Activated CD4-positive, alpha-beta memory T cell treated with anti-CD3 and anti-CD28 coated beads for 36 hours (primary cell): ENCODE measurements at places on chromosomes 11 and 22.

DNA sequence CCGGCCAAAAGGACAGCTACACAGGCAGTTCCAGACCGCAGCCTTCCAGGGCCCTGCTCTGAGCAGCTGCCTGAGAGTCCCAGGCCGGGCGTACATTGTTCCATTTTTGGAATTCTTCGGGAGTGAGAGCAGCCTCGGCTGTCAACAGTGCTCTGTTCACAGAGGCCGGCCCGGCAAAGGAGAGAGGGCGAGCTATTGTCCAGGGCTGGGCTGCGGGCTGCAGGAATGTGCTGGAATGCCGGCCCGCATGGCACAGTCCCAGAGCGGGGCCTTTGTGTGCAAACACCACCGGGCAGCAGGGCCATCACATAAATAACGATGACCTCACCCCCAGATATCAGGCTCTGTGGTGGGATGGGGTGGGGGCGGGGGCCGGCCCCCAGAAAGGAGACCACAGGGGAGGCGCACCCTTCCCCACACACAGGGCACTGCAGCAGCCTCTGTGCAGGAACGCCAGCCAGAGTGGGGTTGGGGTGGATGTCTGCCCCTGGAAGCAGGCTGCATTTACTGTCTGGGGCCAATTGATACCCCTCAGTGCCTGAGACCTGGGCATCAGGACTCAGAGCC, 15.8 kb downstream of the LINC01488 start:
- DNase-seq: no peak

DNA sequence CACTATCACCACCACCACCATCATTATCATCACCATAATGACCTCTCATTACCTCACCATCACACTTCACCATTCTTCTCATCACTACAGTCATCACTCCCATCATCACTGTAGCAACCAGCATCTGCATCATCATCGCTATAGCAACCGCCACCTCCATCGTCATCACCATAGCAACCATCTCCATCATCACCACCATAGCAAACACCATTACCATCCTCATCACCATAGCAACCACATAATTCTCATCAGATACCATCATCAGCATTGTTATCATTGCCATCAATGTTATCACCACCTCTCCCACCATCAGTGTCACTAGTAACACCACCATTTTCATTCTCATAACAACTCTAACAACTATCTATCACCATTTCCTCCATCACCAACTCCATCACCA, 23.1 kb upstream of the CD82 start:
- no peak for DNase-seq

- no peak for DNase-seq
Observed at GRCh38 chr11:28715726-28716125, 607.5 kb downstream of the METTL15 start.

GRCh38 chr11:32267679-32268187, 167.6 kb downstream of the WT1 start:
- DNase-seq: no peak

GRCh38 chr22:44074337-44074984, 50.4 kb downstream of the PARVB start:
- no peak for DNase-seq

GRCh38 chr11:110453684-110454354, 24.1 kb downstream of the FDX1 start:
- DNase-seq: no peak

DNA sequence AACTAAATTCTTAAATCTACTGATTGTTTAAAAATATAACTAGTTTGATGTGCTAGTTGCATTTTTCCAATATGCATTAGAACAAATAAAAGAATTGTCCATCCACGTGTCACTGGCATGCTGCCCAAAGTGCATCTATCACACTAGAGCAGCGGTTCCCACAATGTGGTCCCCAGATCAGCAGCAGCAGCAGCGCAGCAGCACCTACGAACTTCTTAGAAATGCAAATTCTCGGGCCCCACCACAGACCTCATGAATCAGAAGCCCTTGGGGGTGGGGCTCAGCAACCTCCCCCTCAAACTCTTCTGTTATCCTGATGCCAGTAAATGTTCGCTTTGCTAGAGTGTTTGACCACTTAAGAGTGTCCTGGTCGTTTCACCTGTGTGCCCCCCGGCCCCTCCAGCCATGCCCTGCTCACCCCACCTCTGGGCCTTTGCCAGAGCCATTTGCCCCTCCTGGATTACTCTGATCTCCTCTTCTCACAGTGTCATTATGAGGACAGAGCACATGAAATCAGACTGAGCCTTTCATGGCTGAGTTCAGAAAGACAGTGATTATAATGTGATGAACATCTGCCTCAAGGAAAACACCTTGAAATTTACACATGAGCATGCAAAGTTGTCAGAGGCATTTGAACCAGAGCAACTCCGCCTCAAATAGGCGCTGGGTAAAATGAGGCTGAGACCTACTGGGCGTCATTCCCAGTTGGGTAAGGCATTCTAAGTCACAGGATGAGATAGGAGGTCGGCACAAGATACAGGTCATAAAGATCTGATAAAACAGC, 12.6 kb upstream of the VSIG10L2 start:
- peak; percentile 17 for DNase-seq

DNA sequence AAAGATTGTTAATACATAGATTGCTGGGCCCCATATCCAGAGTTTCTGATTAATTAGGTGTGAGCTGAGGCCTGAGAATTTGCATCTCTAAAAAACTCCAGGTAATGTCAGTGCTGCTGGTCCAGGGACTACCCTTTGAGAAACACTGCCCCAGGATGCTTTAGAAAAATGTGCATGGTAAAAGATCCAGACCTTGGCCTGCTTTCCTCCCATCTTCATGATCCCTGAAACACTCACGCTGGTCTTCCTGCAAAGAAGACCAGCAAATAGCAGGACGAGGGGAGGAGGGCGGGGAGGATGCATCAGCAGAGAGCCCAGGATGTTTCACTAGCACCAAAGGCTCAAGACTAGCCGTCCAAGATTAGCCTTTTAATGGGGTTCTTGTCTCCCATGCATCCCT, at the start of gene OR8A1:
OR8A1 (plus strand) TSS at position 301 of the 400 bp plus-strand sequence. CDS start 123 bp downstream, outside the sequence.
- no peak for DNase-seq

GRCh38 chr11:117902001-117902845, 25.8 kb upstream of the FXYD6 start:
- DNase-seq: no peak

DNA sequence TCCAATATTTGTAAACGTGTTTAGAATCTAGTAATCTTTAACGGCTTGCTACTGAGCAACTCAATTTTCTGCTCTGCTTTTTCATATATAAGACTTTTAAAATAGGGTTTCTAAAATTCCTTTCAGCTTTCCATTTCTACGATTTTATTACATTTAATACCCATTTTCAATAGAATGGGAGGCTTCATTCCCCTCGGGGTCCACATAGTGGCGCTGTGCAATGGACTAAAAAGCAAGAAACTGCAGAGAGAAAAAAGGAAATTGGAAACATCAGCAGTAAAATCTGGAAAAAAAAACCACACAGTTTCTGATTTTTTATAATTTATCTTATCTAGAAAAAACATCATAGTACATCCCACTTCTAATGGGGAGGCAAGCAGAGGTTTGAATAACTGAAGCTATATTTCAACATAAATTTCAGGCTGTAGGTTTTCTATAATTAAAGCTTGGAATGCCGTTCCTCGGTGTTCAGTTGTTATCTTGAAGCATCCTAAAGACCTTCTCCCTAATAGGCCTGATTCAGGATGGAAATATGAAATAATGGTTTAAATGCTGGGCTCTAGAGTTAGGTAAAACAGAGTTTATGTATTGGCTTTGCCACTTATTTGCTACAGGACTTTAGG, 18.7 kb upstream of the JHY start:
- DNase-seq: peak; percentile 63

DNA sequence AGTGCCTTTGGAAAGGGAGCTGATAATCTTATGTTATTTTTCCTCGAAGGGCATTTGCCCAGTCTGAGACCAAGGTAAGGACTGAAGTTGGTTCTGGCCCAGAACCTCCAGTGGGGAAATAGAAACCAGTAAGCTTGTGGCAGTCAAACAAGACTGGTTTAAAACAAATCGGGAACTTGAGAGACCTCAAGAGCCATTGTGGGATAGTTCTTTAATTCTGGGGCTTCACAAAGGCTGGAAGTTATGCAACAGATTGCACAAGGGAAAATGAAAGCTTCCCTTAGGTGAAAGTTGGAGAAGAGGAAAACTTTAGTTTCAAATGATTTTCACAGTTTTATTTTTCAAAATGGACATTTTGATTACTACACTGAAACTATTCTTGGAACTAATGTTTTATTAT, 33.5 kb upstream of the RAB38 start:
- no peak for DNase-seq

DNA sequence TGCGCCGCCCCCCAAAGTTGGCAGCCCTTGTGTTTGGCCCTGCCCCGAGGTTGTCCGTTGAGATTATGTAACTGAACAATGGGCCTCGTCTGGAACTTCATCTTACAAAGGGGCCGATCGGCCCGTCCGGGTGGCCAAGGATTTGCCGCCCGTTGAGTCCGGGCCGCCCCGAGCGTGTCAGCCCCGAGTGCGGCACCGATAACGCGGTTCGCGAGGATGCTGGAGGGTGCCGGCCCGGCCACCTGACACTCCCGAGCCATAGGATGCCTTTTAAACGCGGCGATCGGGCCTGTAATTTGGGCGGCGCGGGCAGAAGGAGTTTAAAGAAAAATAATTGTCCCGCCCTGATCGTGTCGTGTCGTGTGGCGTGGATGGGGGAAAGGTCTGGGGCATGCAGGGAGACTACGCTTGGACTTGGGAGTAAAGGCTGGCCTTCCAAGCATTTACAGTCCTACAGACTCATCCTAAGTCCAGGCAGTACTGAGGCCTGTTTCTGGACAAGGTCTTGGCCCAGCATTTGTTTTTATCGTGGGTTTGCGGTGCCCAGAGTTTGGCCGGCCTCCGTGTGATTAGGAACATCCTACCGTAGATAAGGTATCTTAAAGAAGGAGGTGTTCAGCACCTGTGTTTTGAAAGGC, 1.3 kb downstream of the WEE1 start:
- peak; percentile 43 for DNase-seq

DNA sequence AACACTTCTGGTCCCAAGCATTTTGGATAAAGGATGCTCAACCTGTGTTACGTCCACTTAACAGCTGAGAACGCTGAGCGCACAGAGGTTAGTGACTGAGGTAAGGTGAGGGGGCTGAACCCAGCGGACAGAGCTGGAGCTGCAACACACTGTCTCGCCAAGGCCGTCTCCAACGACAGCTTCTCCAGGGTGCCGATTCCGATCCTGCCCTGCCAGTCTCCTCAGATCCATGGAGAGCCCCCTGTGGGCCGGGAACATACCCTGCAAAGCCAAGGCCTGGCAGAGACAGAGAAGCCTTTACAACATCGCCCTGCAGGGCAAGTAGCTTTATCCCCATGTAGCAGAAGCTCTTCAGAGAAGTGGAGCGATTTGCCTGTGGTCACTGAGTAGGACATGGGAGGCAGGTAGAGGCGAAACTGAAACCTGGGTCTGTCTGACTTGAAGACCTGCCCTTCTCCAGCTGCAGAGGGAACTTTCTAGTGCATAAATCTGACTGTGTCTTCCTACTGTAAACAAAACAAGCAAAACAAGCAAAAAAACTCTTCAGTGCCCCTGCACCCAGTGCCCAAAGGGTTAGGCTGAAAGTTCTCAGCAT, 72.8 kb downstream of the SCUBE1 start:
- DNase-seq: no peak

DNA sequence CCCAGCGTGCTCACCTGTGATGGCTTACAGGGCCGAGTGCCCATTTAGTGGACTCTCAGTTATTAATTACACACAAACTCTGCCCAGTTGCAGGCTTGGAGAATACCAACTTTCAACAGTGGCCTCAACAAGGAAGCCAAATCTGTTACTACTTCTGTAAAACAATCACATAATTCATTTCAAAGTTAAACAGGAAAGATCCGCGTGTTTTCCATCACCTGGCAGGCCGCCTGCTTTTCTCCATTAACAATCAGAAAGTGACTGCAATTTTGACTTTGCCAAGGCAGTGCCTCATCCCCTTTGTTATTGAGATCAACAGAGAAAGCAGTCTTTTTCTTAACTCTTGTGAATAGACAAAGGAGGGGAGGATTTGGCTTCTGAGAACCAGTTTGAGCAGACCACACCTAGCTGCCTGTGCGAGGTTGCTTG, 77.7 kb downstream of the BARX2 start:
- no peak for DNase-seq

DNA sequence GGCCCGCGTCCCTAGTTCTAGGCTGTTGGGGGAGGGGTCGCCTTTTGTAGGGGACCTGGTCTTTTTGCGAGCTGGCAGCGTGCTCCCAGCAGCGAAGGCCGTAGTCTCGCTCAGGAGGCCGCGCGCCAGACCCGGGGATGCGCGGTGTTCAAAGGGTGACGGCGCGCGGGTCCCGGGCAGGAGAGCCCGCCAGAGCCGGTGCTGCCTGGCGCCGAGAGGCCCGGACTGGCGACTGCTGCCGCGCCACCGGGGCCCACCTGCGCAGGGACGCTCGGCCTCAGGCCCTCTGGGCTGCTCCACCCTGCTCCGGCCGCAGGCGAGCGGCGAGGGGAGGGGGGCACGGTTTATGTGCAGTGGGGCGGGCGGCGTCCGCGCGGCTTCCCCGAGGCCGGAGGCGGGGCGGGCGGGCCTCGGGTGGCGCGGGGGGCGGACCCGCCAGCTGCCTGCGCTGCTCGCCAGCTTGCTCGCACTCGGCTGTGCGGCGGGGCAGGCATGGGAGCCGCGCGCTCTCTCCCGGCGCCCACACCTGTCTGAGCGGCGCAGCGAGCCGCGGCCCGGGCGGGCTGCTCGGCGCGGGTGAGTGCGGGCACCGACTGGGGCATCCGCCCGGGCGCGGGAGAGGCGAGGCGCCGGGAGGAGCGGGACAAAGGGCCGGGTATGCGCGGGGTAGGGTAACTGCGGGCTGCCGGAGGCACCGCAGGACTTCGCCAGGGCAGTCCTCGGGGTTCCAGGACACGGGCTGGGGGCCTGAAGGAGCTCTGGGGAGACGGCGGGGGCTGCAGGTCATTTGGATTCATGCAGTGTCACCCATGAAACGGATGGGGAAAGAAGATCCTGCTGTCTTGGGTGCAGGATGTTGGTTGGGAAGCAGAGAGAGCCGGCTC, at the start of gene PRSS23:
PRSS23 (plus strand) TSS at position 467 of the 884 bp plus-strand sequence. CDS start 7,102 bp downstream, outside the sequence.
- peak; percentile 35 for DNase-seq

- DNase-seq: no peak
Observed at GRCh38 chr11:14347991-14348390, 11.0 kb downstream of the RRAS2 start.

GRCh38 chr11:60950024-60950423, 2.0 kb downstream of the SLC15A3 start:
- no peak for DNase-seq
